Activated CD8-positive, alpha-beta memory T cell treated with anti-CD3 and anti-CD28 coated beads for 4 hours (primary cell): ENCODE measurements at places on chromosomes 6 and 20.

GRCh38 chr20:37361336-37361735, 15.4 kb downstream of the SRC start:
- no peak for DNase-seq

GRCh38 chr6:160015778-160016684, 47.1 kb downstream of the IGF2R start:
- no peak for DNase-seq

DNA sequence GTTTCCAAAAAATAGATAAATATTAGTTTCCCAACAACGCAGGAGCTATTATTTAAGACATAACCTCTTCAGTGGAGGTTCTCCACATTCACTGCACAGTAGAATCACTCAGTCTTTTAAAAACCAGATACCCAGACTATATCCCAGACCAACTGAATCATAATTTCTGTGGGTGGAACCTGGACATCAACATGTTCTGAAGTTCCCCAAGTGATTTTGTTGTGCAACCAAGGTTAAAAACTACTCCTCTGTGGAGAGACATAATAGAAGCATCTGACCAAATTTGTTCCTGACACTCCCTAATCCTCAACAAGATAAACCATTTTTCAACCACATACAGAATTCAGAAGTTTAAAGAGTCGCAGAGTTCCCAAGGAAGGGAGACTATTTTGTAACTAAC, 42.3 kb downstream of the STK38 start:
- no peak for DNase-seq

GRCh38 chr6:46789434-46790354, 3.5 kb upstream of the MEP1A start:
- no peak for DNase-seq

DNA sequence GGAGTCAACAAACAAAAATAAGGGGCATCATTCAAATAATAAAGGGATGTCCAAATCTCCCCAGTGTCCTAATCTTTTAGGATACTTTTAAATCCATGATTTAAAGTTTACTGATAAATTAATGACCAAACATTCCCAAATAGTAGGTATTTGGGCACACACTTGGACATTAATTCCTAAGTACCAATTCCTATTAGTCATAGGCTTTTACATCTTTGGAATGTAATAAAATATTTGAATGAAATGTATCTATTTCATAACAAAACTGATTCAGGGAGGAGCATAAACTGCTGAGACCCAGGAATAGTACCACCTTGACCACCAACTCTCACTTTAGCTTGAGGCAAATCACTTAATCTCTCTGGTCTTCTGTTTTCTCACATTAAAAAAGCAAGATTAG, 44.3 kb downstream of the VGLL2 start:
- DNase-seq, result no peak

- no peak for DNase-seq
These were observed 737.4 kb downstream of the KIF16B start for GRCh38 chr20:15835811-15836210.

- DNase-seq, result no peak
These were observed 2.3 kb downstream of the GSTA1 start for GRCh38 chr6:52801188-52801841.

DNA sequence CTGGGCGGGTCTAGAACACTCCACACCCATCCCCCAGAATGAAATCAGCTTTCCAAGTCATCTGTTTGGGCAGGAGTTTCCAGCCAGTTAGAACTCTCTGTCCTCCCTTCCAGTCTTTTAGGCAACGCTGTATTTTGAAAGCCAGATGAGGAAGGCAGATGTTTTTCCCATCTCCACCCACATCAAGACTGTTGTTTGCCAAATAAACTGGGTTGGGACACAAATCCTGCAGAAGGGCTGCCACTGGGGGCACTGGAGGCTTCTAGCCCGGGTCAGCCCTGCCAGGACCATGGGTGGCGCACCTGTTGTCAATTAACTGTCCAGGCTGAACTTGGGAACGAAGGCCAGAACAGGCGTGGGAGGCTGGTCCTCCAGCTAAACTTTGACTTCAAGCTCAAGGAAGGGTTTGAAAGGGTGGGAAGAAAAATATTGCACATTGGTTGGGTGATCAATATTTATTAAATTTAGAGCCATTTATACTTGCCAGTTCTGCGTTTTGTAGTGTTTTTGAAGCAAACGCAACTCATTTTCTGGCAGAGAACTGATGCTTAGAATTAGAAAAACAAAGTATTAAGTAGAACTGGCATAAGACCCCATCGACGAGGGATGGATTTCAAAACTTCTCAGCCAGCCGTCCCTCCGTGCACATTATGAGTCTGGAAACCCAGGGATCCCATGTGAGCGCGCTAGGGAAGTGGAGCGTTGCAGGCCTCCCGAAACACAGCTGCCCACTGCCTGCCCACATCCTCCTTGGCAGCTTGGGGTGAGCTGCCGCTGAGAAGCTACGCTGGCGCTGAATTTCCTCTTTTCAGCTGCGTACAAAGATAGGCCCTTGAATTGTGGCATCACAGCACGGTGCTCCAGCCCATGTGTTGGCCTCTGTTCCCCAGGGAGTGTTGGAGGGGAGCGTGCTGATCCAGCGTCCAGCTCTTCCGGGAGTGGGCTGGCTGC, 297.4 kb downstream of the QKI start:
- no peak for DNase-seq

- DNase-seq, result no peak
These were observed 283.1 kb downstream of the PREX1 start for GRCh38 chr20:48544402-48545339.

DNA sequence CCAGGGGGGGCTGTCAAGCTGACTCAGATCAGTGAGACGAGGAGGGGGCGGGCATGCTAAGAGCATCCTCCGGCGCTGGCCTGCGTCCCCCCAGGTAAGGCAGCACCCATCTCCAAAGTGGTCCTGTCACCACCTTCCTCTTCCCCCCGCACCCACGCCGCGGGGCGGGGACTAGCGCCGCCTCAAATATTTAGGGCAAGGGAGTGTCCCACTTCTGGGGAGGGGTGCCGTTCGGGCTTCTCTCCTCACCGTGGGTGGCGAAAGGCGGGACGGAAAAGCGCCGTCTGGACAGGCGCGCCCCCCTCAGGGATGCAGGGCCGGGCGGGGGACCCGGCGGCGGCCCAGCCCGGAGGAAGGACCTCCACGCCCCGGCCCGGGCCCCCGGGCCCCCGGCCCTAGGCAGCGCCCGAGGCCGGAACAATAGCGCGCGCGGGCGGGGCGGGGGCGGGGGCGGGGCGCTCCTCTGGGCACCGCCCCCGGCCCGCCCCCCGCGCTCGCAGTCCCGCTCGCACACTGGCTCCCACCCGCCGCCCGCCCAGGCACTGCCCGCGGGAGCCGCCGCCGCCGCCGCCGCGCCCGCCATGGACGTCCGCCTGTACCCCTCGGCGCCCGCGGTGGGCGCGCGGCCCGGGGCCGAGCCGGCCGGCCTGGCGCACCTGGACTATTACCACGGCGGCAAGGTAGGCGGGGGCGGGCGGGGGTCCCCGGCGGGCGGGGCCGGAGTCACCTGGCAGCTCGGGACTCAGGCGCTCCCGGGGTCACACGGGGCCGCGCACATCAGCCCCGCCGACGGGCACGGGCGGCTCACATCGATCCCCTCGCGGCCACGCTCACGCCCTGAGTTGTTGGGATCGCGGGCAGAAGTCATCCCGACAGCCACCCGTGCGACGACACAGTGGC, at the start of gene TOX2:
TOX2 (plus strand) TSS at position 542 of the 900 bp plus-strand sequence; CDS start at position 582, 40 bp downstream.
- no peak for DNase-seq

DNA sequence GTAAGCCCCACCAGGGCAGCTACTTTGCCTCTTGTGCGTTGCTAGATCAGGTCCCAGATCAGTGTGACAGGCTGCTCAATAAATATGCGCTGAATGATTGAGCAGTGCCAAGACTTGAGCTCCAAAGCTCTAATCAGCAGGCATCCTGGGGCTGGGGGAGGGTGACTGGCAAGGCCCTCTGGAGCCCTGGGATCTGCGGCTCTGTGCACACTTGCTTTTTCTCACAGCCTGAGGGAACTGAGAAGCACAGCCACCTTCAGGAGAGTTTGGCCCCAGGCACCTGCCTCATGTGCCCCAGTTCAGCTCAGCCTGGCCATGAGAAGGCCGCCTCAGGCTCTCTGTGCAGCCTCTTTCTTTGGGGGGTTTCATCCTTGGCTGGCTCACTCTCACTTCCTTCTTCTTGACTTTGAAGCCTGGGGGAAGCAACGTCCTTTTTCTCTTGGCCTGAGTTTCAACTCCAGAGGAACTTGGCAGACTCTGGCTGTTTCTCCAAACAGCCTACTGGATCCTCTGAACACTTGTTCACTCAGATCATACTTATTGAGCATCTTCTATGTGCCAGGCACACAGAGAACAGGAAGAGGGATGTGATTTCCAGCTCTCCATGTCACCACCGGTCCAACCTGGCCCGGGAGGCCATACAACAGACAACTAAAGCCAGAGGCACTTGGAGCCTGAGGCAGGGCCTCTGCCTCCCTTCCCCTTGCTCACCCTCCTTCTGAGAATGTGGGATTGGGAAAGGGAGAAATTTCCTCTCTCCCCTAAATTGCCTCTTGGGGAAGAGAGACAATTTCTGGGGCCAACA, 114.0 kb downstream of the VEGFA start:
- no peak for DNase-seq

- DNase-seq, result no peak
These were observed 174.4 kb downstream of the COL19A1 start for GRCh38 chr6:70040766-70041165.

DNA sequence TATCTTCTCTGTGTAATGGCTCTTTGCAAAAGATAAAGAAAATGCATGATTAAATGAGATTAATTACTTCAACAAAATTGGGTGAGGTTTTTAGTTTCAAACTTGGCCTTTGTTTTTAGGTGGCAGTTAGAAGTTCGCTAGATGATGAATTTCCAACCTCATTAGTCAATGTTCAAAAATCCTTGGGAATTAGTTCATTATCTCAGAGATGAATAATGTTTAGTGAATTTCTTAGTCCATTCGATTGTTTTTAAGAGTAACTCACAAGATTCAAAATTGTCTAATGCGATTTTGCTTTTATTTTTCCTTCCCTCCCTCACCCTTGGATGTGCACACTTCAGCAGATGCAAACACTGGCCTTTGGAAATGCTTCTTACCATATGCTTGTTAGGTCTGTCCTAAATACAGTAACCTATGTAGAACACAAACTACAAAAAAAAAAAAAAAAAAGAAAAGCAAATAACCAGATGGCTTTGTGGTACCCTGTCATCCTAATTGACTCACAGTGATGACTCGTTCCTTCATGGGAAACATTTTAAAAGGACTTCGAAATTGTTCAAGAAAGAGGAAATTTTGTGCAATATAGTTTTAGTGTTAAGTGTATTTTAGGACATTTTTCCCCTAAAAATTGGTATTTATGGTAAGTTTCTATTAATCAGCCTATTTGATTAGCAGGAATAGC, 66.7 kb downstream of the FAM229B start:
- no peak for DNase-seq

DNA sequence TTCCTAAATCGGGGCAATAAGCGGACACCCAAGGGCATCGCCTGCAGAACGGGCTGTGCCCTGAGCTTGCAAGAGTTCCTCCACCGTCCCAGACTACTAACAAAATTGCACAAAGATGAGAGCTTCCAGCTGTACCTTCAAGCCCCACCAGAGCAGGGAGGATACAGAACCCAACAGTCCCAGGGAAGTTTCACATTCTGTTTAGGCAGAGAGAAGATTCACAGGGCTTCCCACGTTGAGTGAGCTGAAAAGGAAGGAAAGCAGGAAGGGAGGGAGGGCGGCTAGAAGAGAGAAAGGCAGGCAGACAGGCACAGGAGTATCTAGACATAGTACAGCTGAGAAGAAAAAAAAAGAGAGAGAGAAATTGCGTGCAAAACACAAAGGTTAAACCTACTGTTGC, 112.6 kb upstream of the AFDN start:
- DNase-seq, result no peak

DNA sequence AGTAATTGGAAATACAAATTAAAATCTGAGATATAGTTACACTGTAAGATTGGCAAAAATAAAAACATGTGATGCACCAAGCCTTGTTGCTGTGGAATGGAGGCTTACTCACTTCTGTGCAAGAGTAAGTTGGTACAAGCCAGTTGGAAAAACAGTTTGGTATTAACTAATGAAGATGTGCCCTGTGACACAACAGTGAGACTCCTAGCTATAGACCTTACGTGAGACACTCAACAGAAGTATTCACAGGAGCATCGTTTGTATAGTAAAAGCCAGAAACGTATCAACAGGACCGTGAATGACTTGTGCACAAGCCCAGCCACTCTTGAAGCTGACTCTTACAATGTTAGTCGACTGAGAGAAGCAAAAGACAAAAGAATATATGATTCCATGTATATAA, 14.6 kb downstream of the NAA20 start:
- no peak for DNase-seq

DNA sequence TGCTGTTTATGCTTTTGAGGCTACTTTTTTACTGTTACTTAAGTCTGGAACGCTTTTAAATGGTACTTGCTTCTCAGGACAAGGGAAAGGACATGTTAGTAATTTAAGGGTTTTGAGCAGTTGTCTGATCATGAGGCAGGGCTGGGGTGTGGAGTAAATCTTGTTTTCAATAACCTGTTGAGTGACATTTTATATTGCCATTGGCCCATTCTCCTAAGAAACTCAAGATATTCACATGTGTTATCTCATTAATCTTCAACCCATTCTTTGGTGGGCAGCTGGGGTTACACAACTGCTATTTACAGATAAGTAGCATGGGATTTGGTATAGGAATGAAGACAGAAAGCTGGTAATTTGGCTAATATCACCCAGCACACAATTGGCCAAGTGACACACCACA, 44.6 kb upstream of the IL17A start:
- DNase-seq, result no peak
